ENCODE measurements at places on chromosomes 12 and 14.

- no peak for DNase-seq
Observed at GRCh38 chr12:17214929-17215328, 609.0 kb upstream of the LMO3 start.

- DNase-seq: no peak
Observed at GRCh38 chr12:92556637-92557421, 146.0 kb upstream of the PLEKHG7 start.

GRCh38 chr12:124507188-124508109, 60.0 kb downstream of the NCOR2 start:
- DNase-seq: no peak

DNA sequence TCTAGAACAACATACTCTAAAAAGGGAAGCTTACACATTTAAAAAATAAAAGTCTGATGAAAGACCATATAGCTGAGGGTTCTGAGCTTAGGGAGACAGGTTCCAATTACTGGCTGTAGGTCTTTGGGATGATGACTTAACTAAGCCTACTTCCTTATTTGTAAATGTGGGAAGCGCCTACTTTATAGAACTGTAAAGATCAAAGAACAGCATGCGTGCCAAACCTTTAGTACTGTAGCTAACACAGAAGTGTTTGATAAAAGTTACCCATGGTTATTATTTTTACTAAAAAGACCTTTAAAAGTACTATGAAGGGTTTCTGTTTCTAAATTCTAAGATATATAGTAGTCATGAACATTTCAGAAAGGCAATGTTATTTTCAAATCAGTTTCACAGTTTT, 35.7 kb downstream of the STK38L start:
- no peak for DNase-seq

- DNase-seq: no peak
Observed at GRCh38 chr12:95201056-95201670, 16.1 kb downstream of the FGD6 start.

GRCh38 chr14:76810953-76811400, 1.7 kb downstream of the ANGEL1 start:
- peak; percentile 19 for DNase-seq

Data from activated CD4-positive, alpha-beta T cell treated with anti-CD3 and anti-CD28 coated beads for 4 hours (primary cell).